Uterus (tissue), 4 donors: ENCODE measurements at places on chromosomes 16 and 17. TPM values are rescaled to one million over a fixed set of nuclear protein-coding genes. Genes with fewer than 3 reads are reported as not detected.

The C17orf50 gene
- total RNA-seq, result not detected

GRCh38 chr17:70089513-70090148 is 14.6 kb downstream of the KCNJ16 start:
- no peak overlapping the region for H3K27ac ChIP-seq
- H3K27me3 ChIP-seq, result no peaks in the 10 kb centered on the region
- no peaks in the 10 kb centered on the region for H3K4me1 ChIP-seq
- H3K36me3 ChIP-seq, result no peaks in the 10 kb centered on the region
- H3K4me3 ChIP-seq, result no peak overlapping the region

DNA sequence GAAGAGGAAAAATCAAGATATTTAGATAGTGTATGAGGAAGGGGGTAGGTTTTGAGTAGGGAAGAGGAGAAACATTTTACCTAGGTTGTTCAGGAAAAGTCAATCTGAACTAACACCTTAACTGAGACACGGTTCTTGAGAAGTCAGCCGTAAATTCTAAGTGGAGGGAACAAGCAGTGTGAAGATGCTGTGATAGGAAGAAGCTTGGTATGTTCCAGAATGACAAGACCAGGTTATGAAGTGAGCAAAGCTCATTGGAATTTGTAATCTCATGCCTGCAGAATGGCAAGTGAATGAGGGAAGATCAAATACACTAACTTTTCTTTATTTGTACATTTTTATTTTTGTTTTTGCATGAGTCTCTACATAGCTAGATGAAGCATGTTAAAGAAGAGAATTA is 307.6 kb downstream of the ZFHX3 start:
- no peaks in the 10 kb centered on the region for H3K36me3 ChIP-seq
- H3K4me3 ChIP-seq, result no peak overlapping the region

GRCh38 chr16:74896389-74897370 is 88.2 kb downstream of the WDR59 start:
- no peak for DNase-seq
- H3K36me3 ChIP-seq, result no peaks in the 10 kb centered on the region
- no peaks in the 10 kb centered on the region for H3K4me1 ChIP-seq
- no peaks in the 10 kb centered on the region for H3K27me3 ChIP-seq

The CCL22 gene
- not detected for total RNA-seq

DNA sequence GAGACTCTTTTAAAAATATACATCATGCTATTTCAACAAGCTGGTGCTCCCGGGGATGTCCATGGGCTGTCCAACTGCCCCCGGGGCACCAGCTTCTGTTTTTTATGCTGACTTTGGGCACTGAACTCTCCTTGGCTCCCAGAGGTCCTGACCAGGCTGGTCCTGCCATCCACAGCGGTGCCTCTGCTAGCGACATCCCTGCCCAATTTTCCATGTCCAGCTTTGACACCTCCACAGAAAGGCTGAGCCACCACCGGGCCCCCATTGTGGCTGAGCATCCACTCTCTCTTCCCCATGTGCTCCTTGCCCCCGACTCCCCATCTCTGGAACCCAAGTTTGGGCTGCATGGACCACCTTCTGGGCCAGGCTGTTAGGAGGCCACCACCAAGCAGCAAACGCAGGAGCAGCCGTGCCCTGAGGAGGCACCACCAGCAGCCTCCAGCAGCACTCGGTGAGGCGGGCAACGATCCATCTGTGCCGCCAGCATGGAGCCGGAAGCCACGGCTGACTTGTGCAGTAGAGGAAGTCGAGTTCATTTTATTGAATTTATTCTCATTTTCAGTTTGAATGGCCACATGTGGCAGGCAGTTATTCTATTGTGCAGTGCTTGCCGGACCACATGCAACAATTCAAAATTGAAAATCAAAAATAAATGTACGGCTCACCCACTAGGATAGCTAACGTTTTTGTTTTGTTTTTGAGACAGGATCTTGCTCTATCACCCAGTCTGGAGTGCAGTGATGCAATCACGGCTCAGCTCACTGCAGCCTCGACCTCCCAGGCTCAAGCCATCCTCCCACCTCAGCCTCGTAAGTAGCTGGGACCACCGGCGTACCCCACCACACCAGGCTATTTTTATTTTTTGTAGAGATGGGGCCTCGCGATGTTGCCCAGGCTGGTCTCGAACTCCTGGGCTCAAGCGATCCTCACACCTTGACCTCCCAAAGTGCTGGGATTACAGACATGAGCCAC is 2.8 kb upstream of the MEAK7 start:
- H3K4me3 ChIP-seq, result no peak overlapping the region
- peaks cover 3% of the 10 kb centered on the region for H3K4me1 ChIP-seq
- H3K27ac ChIP-seq, result no peak overlapping the region
- H3K36me3 ChIP-seq, result no peaks in the 10 kb centered on the region

GRCh38 chr16:56267888-56268287 is 76.6 kb downstream of the GNAO1 start:
- no peaks in the 10 kb centered on the region for H3K36me3 ChIP-seq
- DNase-seq, result no peak
- peaks cover 6% of the 10 kb centered on the region for H3K4me1 ChIP-seq

DNA sequence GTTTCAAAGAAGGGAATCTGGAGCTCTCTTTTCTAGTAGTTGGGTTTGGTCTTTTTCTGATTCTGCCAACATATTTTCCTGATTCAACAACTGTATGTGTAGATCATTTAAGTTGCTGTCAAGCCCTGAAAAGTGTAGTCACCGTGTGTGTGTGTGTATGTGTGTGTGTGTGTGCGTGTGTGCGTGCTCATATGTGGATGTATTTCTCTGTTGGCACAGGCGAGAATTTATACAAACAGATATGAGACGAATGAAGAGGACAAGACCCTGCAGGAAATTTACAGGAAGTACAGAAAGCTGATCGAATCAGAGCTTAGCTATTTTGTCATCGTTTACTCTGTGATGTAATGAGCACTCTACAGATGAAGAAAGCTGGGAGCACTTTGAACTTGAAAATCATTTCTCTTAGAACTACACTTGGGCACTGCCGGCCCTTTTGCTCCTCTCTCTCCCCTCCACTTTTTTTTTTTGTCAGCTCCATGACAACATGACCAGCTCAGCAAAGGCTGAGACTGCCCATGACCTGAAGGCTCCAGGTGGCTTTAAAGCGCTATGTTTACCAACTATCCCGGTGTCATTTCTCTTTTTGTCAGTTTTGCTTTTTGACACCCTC is 11.2 kb downstream of the FBXO39 start:
- H3K4me1 ChIP-seq, result no peaks in the 10 kb centered on the region
- H3K36me3 ChIP-seq, result no peaks in the 10 kb centered on the region
- H3K27ac ChIP-seq, result no peak overlapping the region
- no peak for DNase-seq
- no peak overlapping the region for H3K4me3 ChIP-seq

DNA sequence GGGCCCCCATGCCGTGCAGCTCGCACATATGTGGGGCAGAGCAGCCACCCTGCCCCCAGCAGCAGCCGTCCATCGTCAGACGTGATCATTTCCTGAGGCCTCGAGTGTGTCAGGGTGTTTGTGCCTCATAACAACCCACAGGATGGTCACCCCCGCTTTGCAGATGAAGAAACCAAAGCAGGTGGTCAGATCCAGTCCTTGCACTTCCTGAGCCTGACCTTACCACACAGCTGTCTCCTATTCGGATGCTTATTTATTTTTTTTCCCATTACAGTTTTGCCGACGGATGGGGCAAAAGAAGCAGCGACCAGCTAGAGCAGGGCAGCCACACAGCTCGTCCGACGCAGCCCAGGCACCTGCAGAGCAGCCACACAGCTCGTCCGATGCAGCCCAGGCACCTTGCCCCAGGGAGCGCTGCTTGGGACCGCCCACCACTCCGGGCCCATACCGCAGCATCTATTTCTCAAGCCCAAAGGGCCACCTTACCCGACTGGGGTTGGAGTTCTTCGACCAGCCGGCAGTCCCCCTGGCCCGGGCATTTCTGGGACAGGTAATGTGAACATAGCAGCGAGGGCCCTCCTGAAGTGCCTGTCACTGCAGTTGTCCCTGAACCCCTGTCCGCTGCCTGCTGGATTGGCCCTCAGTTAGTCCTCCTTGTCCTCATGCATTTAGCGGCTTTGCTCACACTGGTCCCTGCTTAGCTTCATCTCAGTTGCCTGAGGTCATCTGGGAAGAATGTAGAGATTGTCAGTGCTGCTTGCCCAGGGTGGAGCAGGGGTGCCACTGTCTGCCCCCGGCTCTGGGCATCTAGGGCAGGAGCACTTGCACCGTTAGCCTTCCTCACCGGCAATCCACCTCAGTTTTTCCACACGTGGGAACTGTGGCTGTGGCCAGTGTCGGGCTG is 1.4 kb downstream of the MPG start:
- no peak overlapping the region for H3K4me3 ChIP-seq
- H3K27me3 ChIP-seq, result no peaks in the 10 kb centered on the region
- no peak for DNase-seq
- H3K27ac ChIP-seq, result peak overlapping the region; percentile 90
- peaks cover 5% of the 10 kb centered on the region for H3K4me1 ChIP-seq

The CCDC92B gene
- not detected for total RNA-seq

DNA sequence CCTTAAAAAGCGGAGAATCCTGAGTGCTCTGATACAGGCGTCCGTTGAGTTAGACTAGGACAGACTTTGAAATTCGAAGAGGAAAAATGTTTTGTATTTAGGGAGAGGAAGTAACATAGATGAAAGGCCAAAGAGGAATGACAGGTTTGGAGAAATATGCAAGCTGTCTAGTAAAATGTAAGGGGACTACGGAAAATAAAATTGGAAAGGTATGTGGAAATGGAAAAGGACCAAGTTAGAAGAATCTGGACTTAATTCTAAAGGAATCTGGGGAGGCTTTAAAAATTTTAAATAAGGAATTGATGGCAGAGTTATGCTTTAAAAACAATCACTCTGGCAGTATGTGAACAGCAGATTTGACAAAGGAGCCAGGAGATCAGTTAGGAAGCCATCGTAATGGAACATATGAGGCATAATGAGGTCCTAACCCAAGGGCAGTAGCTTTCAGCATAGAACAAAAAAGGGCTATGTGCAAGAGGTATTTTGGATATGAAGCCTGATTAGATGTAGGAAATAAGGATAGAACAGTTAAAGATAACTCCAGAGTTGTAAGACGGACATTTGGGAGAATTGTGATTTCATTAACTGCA is 38.3 kb downstream of the CYB561 start:
- no peak overlapping the region for H3K4me3 ChIP-seq
- H3K27ac ChIP-seq, result no peak overlapping the region
- DNase-seq, result no peak
- no peaks in the 10 kb centered on the region for H3K27me3 ChIP-seq
- H3K4me1 ChIP-seq, result no peaks in the 10 kb centered on the region

- no peak overlapping the region for H3K4me3 ChIP-seq
- no peaks in the 10 kb centered on the region for H3K36me3 ChIP-seq
- H3K27ac ChIP-seq, result no peak overlapping the region
- H3K27me3 ChIP-seq, result no peaks in the 10 kb centered on the region
- H3K4me1 ChIP-seq, result no peaks in the 10 kb centered on the region
- DNase-seq, result no peak
Observed at GRCh38 chr16:65289022-65289421, 167.2 kb upstream of the CDH11 start.

The CCL18 gene
- 0.69 TPM for total RNA-seq

DNA sequence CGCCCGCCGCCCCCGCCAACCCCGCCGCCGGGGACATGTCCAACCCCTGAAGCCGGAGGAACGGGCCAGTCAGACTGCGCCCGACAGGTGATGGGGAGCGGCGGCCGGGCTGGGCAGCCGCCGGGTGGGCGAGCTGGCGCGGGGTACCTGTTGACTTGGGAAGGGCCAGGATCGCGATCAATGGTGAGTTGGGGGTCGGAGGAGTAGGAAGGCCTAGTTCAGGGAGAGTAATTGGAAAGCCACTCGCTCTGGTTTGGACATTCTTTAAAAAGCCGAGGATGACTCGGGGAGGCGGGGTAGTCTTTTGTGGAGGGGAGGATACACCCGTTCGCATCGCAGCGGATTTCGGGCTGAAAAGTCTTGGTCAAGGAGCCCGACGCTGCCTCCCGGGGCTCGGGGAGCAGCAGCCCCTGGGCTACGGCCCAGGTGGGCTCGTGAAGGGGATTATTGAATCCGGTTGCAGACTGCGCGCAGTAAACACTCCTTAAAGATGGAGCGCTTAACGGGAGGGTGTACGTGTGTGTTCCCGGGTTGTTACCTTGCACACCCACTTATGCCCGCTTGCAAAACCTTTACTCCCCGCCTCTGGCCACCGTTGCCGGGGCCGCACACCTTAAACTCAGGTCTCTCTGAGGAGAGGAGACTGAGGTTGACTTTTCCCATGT is 123.8 kb downstream of the GOSR1 start:
- no peaks in the 10 kb centered on the region for H3K27me3 ChIP-seq
- peak overlapping the region; percentile 77 for H3K4me3 ChIP-seq
- H3K27ac ChIP-seq, result peak overlapping the region; percentile 91
- peaks cover 3% of the 10 kb centered on the region for H3K4me1 ChIP-seq
- no peaks in the 10 kb centered on the region for H3K36me3 ChIP-seq

DNA sequence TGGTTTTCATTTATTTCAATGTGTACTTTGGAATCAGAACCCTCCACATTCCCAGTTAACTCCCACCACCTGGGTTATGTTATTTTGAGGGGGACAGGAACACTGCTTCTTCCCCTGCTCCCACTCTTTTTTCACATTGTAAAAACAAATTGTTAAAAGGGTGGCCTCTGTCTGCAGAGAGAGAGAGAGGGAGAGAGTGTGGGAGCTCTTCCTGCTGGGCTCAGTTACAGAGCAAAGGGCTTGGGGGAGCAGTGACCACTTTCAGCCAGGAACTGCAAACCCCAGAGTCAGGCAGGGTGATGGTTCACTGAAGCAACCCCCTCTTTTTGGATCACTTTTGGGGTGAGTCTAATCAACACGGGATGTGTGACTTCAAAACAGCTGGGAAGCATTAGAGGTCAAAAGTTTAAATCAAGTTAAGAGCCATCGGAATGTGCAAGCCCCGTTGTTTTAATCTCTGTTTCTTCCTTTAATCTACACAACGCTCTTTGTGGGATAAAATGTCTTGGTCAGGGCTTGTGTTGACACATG is 577.0 kb upstream of the CDH11 start:
- H3K36me3 ChIP-seq, result no peaks in the 10 kb centered on the region
- H3K27me3 ChIP-seq, result no peaks in the 10 kb centered on the region
- H3K4me1 ChIP-seq, result no peaks in the 10 kb centered on the region
- no peak overlapping the region for H3K4me3 ChIP-seq
- H3K27ac ChIP-seq, result peak overlapping the region; percentile 46
- no peak for DNase-seq
